ENCODE measurements at places on chromosomes 4 and X.
A peak's percentile ranks its signal among the peaks of the same experiment; 100 is the strongest.

- no peak for DNase-seq
These were observed 12.1 kb downstream of the PPP2R3B start for GRCh38 chrX:374596-374995.

DNA sequence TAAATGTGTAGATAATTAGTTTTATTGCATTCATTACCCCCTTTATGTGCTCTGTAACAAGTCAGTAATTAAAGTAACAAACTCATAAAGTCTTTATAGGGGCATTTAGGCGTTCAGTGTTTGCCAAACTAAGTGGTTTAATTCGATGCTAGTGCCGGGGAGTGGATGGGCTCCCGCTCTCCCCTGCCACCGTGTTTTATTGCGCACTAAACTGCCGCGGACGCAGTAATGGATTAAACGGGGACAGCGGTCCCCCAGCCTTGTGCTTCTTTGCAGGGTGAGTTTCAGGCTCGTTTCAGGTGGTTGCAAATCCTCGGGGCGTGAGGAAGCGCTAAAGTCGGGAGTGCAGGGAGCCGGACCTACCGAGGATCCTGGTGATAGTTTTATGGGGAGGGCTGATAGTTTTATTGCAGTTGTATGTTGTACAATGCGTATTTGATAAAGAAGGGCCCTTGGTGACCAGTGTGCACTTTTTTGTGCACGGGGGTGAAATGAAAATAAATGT lies 1.6 kb upstream of the PHOX2B start:
- no peak for DNase-seq

DNA sequence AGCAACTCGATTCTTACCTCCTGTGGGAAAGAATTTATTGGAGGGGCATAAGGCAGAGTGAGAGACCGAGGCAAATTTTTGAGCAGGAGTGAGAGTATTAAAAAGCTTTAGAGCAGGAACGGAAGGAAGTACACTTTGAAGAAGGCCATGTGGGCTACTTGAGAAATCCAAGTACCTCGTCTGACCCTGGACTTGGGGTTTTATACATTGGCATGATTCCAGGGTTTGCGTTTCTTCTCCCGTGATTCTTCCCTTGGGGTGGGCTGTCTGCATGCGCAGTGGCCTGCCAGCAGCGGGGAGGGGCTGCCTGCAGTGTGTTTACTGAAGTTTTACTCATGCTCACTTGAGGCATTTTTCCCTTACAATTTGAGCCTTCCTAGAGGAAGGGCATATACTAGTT lies 3.4 kb downstream of the GALNT7 start:
- no peak for DNase-seq

DNA sequence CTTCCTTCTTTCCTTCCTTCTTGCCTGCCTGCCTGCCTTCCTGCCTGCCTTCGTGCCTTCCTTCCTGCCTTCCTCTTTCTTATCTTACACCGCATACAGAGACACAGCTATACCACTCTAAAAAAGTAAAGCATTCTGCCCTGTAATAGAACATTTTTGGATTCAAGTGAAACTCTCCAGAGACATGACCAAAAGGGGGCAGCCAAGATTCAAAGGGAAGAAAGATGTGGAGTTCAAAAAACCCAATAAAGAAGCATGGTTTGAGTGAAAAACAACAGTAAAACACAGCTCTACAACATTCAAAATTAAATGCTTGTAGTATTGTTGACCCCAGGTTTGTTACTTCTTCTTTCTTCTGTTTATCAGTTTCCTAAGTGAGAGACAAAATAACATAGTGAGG lies 914.9 kb upstream of the PCDH7 start:
- DNase-seq: no peak

DNA sequence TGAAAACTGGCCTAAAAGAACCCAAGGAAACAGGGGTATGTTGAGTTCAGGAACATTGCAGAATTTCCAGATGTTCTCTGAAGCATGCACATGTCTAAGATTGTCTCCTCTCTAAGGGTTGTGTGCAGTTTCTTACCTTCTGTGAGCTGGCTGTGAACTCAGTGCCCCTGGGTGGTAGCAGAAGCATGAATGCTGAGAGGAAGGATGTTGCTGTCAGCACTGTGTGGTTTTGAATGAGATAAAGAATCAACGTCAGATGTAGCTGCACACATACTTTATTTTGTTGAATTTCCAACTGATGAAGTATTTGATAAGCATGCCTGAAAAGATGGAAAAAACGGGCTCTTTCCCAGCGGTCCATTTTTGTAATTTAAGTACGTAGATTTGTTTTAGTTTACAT lies 23.8 kb upstream of the CD38 start:
- peak; percentile 22 for DNase-seq

- DNase-seq: peak; percentile 13
These were observed 442 bp upstream of the MCUB start for GRCh38 chr4:109559625-109559982.

- DNase-seq: no peak
These were observed 94.6 kb downstream of the PPP3CA start for GRCh38 chr4:101252721-101253120.

- no peak for DNase-seq
These were observed 147.2 kb downstream of the OPHN1 start for GRCh38 chrX:68286076-68286475.

- DNase-seq: no peak
These were observed 422.3 kb downstream of the STPG2 start for GRCh38 chr4:97720869-97721432.

DNA sequence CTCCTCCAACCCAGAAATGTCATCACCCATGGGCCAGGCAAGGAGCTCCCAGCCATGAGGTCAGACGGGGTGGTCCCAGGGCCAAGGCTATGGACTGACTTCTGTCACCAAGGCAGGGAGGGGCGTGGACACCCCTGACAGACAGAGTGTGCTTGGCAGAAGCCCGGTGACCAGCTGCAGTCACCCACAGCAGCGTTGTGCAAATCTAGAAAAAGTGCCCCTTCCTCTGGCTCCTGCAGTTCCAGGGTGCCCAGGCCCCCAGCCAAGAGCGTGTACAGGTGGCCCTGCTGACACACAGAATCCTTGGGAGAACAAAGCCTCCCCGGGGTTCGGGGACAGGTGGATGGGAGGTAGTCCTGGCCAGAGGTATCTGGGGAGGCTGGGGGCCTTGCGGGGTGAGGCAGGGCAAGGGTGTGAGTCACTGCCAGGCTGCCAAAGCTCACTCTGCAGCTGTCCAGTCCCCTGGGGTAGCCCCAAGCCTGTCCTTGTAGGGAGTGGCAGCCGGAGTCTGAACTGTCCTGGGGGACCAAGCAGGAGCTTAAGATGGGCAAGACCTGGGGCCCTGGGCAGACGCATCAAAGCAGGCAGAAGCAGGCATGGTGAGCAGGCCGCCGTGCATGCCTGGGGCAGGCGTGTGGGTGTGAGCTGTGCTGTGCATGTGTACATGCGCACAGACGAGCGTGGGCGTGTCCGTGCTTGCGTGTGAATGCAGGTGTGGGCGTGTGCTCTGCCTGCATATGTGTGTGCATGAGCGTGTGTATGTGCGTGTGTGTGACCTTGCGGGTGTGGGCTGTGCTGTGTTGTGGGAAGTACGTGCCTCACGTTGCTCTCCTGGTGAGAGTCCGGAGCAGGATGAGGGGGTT lies 3.3 kb downstream of the MYL5 start:
- peak; percentile 40 for DNase-seq

DNA sequence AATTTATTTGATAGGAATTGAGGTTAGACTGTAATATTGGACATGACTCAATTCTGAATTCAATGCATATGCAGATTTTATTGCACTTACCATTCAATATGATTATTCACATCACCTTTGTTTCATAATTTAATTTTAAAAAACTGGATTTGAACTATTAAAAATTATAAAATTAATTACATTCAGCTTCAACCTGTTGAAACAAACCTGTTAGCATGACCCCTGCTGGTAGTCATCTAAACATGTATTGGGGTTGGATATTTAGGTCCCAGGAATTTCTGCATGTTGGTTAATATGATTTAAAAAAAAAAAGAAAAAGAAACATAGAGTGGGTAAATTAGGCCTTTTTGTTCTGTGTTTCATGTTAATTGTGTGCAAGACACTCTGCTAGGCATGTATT lies 85.9 kb downstream of the ARSJ start:
- DNase-seq: no peak

DNA sequence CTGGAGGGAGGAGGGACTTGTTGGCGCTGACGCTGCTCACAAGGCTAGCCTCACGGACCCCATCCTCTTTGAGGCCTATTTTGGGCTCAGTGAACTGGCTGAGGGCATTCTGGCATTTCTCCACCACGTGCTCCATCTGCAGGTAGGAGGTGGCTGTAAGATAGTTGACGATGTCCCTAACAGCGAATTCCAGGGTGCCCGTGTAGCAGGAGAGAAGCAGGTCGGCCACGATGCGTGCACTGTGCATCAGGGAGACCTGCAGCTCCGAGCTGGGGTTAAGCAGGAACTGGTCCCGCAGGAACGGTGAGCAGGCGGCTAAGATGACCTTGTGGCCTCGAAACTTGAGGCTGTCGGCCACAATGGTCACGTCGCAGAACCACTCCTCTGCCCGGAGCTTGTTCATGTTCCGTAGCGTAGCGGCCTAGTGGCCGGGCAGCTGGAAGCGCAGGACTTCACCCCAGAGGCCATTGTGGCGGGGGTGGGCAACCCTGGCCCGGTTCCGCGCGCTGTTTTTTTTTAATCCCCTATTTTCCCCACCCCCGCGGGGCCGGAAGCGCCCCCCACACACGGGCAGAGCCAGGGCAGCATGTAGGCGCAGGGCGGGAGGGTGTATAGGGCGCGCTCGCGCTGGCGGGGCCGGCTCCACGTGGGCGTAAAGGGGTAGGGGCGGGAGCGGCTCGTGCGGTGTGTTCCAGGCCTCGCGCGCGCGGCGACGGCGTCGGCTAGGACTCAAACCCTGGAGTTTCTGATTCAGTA lies 73.2 kb downstream of the UBE2K start:
- no peak for DNase-seq

- DNase-seq: peak; percentile 64
These were observed 88.6 kb upstream of the TRIM2 start for GRCh38 chr4:153115322-153116290.
